Activated naive CD4-positive, alpha-beta T cell treated with Interleukin-2 at 50 U/mL for 16 hours (primary cell): ENCODE measurements at places on chromosomes 6 and 20.

DNA sequence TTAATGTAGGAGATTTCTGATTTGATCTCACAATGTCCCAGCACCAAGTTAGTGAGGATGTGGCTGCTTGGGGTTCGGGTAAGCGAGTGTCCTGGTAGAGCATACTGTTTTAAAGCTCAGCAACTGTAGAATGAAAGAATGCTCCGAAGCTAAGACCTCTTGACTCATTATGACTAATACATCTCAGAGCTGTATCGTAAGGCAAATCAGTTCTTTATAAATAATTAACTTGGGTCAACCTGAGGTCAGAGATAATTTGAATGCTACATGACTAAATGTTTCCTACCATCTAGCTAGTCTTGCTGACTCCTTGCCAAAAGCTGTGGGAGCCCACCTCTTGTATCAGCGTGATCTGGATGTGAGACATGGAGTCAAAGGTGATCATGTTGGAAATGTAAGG lies 128.8 kb upstream of the PDE7B start:
- DNase-seq = peak; percentile 14

DNA sequence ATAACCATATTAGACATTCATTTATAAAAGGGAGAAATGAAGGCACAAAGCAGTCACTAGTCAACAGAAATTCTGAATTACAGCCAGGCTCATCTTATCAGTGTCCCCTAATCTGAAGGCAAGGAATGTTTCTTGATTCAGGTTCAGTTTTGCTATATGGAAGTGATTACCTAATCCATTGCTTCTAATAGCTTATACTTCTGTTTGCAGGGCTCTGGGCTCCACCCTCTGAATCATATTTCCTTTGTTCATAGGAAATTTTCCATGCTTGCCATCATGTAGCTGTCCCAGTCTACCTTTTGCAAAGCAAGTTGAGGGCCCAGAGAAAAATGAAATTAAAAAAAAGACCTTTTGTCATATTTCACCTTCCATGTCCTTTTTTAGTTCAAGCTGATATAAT lies 96.0 kb downstream of the LCA5 start:
- DNase-seq = no peak

DNA sequence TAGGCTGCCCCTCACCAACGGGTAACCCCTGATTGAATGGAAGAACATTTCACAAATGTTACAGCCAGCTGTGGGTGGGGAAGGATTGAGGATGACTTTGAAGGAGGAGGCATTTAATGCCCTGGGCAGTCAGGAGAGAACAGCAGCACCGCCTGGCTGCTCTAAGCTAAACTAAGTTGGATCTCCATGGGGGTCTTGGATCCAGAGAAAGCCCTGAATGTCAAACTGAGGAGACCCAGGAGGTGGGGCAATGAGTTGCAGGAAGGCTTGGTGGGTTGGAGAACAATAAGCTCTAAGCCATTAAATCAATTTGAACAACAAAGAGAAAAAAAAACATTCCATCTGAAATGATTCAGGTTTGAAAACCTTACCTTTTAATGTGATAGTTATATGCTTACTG lies 35.4 kb downstream of the TMX4 start:
- no peak for DNase-seq

GRCh38 chr6:101994521-101994920 lies 601.0 kb downstream of the GRIK2 start:
- DNase-seq = no peak

DNA sequence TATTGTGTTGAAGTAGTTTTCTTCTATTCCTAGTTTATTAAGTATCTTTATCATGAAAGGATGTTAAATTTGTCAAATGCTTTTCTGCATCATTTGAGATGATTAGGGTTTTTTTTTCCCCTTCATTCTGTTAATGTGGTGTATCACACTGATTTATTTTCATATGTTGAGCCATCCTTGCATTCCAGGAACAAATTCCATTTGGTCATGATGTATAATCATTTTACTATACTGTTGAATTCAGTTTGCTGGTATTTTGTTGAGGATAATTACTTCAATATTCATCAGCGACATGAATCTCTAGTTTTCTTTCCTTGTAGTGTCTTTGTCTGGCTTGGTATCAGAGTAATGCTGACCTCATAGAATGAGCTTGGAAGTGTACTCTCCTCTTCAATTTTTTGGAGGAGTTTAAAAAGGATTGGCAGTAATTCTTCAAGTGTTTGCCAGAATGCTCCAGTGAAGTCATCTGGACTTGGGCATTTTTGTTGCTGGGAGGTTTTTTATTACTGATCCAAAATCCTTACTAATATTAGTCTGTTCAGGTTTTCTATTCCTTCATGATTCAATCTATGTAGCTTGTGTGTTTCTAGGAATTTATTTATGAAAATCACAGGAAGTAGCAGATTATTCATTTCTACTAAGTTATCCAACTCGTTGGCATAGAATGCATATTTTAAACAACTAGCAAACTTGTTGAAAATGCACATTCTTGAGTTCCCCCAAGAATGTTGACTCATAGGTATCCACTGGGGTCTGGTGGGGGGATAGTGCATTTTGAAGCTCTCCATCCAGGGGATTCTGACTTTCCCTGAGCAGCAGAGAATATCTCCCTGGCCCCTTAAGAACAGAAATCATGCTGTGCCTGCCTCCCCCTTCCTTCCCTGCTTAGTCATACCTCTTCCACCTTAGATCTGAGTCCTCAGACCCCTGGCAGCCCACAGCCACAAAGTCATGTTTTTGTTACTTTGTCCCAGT lies 187.1 kb downstream of the BMP7 start:
- no peak for DNase-seq

DNA sequence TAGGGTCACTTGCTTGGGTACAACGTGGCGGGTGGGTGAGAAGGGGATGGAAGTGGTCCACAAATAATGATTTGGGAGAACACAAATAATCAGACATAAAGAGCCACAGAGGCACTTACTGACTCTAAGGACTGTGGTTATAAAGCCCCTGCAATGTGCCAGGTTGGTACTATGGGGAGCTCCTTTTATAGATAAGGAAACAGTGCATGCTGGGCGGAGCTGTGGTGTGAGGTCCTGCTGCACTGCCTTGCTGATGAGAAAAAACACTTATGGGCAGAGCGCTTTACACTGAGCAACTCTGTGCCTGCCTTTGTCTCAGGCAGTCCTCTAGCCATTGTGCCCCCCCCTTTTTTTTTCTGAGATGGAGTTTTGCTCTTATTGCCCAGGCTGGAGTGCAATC lies 29.1 kb upstream of the SCRT2 start:
- DNase-seq = no peak
